ENCODE measurements at places on chromosomes 7 and 10. TPM values are rescaled to one million over a fixed set of nuclear protein-coding genes. Genes with fewer than 3 reads are reported as not detected.

NPTX2 gene
- 3.4 TPM for total RNA-seq

SEMA3D gene
- total RNA-seq: 1.1 TPM

PLAC9 gene
- 29.1 TPM for total RNA-seq

DNAH11 gene
- total RNA-seq: 0.03 TPM

LIPN gene
- not detected for total RNA-seq

DDC gene
- not detected for total RNA-seq

AKR1C3 gene
- 30.3 TPM for total RNA-seq

AGBL3 gene
- 1.2 TPM for total RNA-seq

CLRN3 gene
- total RNA-seq: not detected

IGFBP1 gene
- not detected for total RNA-seq

ZPBP gene
- not detected for total RNA-seq

CRHR2 gene
- total RNA-seq: 0.24 TPM

ASB10 gene
- total RNA-seq: 42.6 TPM

STEAP2 gene
- 10.5 TPM for total RNA-seq

CAMK2B gene
- total RNA-seq: 87.2 TPM

GARIN1A gene
- total RNA-seq: 1.7 TPM

PAOX gene
- 3.4 TPM for total RNA-seq

TUBB8 gene
- not detected for total RNA-seq

ADAP1 gene
- total RNA-seq: 6.4 TPM

LIPF gene
- total RNA-seq: not detected

VENTX gene
- 0.43 TPM for total RNA-seq

ATP6V0A4 gene
- total RNA-seq: not detected

LRRD1 gene
- not detected for total RNA-seq

ZNF37A gene
- total RNA-seq: 10.0 TPM

VSIR gene
- total RNA-seq: 116 TPM
